ENCODE measurements at places on chromosomes 1 and 21.

- DNase-seq: no peak
These were observed 212.3 kb upstream of the GRIK3 start for GRCh38 chr1:37246631-37247030.

DNA sequence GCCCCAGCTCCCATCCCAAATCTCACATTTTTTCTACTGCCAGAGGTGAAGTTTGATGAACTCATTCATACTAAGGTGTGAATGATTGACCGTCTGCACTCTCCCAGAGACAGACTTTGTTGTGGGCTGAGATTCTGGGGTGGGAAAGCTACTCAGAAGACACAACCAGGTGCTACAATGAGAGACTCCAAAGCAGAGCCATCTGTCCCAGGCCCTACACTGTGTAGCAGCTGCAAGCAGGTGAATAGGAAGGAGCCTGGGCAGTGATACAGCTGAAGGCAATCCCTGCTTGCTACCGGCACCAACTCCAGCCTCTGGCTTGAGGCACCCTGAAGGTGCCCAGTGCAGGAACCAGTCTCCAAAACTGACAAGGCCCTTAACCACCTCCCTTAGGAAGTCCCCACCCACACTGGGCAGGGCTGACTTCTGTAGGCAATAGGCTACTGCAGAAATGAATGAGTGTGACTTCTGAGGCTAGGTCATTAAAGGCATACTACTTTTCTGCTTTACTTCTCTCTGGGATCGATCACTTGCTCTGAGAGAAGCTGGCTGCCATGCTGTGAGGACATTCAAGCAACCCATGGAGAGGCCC is 79.7 kb upstream of the RUNX3 start:
- DNase-seq: peak; percentile 74

GRCh38 chr1:98355656-98356383 is 305.7 kb upstream of the SNX7 start:
- DNase-seq: no peak

GRCh38 chr21:17602874-17603273 is 9.8 kb downstream of the BTG3 start:
- DNase-seq: no peak

DNA sequence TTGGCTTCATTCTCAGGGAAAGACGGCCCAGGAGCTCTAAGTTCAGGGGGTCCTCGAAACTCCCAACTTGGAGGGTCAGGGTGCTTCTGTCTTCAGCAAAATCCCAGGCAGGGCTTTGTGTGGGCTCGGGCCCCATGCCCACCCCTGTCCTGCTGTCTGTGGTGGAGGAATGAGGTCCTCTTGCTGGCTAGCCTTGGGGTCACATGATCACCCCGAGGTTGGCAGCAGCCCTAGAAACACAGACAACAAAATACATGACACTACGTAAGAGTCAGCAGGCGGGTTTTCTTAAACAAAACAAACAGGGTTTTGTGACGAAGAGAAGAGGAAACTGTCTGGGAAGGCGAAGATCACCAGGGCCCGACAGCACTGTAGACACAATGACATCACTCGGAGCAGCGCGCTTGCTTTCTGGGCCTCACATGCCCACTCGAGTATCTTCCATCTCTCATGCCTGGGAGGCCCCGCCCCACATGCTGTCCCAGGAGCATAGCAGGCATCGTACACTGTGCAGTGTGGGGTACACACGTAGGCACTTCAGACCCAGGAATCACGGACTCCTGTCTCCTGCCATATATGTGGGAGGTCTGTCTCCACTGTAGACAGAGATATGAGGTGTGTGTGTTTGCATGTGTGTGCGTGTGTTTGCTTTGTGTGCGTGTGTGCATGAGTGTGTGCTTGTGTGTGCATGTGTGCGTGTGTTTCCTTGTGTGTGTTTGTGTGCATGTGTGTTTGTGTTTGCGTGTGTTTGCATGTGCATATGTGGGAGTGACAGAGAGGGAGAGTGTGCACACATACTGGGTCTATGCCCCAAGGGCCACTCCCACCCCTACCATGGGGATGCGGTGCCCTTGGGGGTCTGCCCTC is 94.7 kb downstream of the SIK1 start:
- DNase-seq: peak; percentile 63

DNA sequence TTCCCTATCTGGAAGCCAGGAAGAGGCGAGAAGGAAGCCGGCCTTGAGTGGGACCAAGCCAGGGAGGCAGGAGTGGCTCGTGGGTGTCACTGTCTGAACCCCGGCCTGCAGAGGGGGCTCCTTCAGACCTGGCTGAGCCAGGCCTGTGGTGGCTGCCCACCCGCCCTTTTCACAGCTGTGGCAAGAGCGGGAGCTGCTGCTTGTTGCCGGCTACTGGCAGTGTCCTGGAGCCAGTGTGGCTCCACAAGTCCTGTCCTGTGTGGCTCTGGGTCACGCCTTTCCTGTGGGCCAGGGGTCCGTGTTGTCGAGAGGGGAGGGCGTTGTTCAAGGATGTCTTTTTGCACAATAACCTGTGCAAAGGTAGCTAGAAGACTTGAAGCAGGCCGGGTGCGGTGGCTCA is 1.3 kb downstream of the PFKL start:
- DNase-seq: no peak

DNA sequence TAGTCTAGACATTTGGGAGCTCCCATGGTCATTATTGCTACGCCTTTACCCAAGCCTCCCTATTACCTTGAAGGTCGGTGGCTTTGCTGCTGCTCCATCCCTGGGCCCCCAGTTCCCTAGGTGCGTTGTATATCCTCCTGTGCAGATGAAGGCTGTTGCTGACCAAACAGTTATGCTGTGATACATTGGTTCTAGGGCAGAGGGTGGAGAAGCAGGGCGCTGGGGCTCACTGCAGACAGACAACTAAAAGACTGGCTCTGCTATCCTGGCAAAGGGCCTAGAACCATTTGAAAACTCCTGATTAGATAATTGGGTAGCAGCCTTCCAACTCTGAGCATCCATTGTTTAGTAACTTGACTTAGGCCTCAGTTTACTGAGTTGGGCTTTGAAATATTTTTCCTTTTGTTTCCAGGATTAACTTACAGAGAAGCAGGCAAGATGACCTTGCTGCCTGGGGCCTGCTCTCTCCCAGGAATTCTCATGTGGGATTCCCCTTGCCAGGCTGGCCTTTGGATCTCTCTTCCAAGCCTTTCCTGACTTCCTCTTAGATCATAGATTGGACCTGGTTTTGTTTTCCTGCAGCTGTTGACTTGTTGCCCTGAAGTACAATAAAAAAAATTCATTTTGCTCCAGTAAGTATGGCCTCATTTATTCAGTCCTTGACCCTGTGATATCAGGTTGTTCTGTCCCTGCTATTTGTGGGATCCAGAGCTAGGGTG is 15.5 kb downstream of the CHI3L2 start:
- no peak for DNase-seq

- DNase-seq: no peak
These were observed 6.2 kb downstream of the ZNF326 start for GRCh38 chr1:90000934-90001676.

DNA sequence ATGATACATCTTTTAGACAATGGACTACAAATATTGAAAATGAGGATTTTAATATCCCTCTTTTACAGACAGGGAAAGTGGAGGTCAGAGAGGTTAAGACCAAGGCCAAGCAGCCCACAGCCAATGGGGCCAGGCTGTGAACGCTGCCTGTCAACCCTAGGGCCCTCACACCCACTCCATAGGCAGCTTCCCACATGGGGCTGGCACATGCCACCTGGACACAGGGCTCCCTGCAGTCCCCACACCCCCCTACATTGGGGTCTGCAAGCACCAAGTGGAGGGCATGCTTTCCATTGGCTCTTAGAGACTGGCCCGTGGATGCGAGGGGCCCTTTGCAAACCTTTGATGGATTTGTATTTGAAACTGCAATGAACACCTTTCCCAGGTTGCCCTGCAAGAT is 348.5 kb upstream of the VAMP3 start:
- DNase-seq: no peak

GRCh38 chr1:938088-938683 is 14.5 kb downstream of the SAMD11 start:
- DNase-seq: peak; percentile 22

GRCh38 chr21:16775076-16775475 is 737.8 kb upstream of the CXADR start:
- no peak for DNase-seq

- DNase-seq: no peak
These were observed 55.1 kb upstream of the GJA5 start for GRCh38 chr1:147815503-147815902.

GRCh38 chr1:65114322-65114721 is 33.7 kb upstream of the AK4 start:
- DNase-seq: no peak

- no peak for DNase-seq
These were observed 157.2 kb upstream of the UBE2U start for GRCh38 chr1:64046243-64046642.

GRCh38 chr1:56566061-56566744 is 13.2 kb downstream of the PLPP3 start:
- DNase-seq: no peak

DNA sequence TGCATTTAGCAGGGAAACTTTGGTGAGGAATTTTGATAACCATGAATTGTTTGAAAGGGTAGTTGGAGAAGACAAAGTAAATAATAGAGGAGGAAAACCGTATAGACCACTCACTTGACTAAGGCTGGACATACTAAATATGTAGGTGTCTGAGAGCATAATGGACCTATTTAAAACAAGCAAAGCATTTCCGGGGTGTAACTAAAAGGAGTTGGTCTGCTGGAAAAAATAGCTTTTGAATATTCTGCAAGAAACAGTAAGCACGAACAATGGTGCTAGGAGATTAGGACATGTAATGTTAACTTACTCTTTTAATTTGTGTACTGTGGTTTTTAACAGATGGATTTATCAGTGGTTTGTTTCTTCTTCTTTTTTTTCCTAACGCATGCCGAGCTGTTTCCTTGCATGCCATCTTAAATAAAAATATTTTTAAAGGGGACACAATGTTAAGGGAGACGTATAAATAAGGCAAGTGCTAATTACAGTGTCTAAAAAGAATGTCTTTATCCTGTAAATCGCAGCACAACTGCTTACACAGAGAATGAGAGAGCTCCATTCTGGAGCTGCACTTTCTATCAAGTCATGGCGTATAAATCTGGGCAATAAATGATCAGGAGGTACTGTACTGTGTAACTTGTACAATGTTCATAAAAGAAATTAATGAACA is 492.1 kb downstream of the LMO4 start:
- DNase-seq: no peak

GRCh38 chr1:113652771-113653170 is 106.5 kb downstream of the PHTF1 start:
- no peak for DNase-seq

GRCh38 chr1:154436433-154436832 is 31.3 kb downstream of the IL6R start:
- DNase-seq: no peak

DNA sequence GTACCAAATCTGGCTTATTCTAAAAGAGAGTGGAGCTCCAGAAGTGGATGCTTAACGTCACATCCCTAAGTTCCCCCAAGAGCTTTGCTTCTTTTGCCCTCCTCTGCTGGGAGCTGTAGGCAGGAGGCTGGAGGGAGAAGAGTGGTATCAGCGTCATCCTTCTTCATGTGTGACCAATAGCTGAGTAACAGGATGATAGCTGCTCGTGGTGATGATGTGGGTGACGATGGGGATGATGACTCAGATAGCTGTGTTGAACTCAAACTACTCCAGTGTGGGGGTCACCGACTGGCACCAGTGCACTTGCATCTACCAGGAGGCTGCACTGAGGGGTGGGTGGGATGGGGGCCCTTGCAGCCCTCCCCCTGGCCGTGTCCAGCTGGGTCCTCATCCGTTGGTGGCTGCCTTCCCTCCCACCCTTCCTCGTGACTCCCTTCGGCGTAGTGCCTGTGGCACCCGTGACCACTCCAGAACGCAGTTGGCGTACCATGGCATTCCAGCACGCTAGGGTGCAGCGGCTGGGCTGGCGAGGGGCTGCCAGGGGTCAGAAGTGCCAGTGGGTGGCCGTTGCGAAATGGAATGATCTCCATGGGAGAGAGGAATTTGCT is 1.1 kb downstream of the IGFN1 start:
- DNase-seq: peak; percentile 79

DNA sequence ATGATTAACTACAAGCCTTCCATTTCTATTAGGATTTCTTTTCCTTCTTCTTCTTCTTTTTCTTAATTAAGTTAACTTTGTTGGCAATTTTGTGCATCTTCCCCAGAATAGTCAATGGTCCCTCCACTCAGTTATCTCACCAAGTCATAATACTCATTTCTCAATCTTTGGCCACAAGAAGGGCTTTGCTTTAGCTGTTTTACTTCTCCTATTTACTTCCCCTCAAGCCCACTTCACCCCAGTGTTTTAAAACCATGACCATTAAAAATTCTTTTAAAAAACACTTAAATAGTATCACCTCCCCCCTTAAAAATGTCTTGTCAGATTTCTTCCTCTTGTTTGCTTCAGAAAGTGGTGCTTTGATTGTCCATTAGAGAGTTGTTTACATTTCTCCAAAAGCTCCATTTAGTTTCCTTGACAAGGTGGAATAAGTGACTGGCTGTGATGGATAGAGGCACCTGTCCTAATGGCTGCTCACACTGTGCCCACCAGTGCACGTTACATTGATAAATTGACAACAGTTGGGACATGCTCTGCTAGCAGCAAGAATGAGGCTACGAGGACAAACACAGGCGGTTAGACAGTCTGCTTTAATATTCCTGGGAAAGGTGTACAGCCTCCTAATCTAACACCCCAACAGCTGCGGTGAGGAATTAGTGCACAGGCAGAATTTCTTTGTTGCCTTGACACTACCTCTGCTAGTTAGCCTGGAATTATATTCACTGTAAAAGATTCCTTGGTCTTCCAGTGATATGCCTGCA is 354.7 kb downstream of the LMO4 start:
- DNase-seq: peak; percentile 6
